Mesenteric fat pad (tissue), 1 donor: ENCODE measurements at places on chromosomes 16 and 17. TPM values are rescaled to one million over a fixed set of nuclear protein-coding genes. Genes with fewer than 3 reads are reported as not detected.

The SULT1A1 gene
- total RNA-seq = 36.2 TPM

- DNase-seq = peak; percentile 86
These were observed 44.5 kb downstream of the LAT start for GRCh38 chr16:29029168-29029994.

- no peak for DNase-seq
These were observed 86.9 kb downstream of the MYH13 start for GRCh38 chr17:10285896-10286295.

The PAQR4 gene
- total RNA-seq = 4.5 TPM

The CMTM2 gene
- total RNA-seq = 1.00 TPM

DNA sequence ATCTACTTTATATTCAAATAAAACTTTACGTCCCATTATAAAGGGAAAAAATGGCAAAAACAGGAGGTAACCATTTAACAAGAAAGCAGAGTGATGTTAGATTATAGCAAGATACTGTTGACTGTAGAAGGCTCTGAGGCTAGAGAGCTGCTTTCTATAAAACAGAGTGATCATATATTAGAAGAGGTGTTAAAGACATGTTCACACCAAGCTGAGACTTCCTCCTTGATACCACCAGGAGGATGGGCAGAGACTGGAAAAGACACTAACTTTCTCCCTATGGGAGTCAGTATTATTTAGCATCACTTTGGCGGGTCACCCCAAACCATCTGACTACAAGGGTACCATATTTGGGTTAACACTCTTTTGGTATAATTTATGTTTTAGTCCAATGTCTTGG is 687 bp upstream of the CIITA start:
- DNase-seq = no peak

- DNase-seq = no peak
These were observed 121.1 kb downstream of the CPPED1 start for GRCh38 chr16:12682432-12683165.

The CNGB1 gene
- not detected for total RNA-seq

- DNase-seq = no peak
These were observed 285.3 kb upstream of the IRX5 start for GRCh38 chr16:54645345-54645744.

DNA sequence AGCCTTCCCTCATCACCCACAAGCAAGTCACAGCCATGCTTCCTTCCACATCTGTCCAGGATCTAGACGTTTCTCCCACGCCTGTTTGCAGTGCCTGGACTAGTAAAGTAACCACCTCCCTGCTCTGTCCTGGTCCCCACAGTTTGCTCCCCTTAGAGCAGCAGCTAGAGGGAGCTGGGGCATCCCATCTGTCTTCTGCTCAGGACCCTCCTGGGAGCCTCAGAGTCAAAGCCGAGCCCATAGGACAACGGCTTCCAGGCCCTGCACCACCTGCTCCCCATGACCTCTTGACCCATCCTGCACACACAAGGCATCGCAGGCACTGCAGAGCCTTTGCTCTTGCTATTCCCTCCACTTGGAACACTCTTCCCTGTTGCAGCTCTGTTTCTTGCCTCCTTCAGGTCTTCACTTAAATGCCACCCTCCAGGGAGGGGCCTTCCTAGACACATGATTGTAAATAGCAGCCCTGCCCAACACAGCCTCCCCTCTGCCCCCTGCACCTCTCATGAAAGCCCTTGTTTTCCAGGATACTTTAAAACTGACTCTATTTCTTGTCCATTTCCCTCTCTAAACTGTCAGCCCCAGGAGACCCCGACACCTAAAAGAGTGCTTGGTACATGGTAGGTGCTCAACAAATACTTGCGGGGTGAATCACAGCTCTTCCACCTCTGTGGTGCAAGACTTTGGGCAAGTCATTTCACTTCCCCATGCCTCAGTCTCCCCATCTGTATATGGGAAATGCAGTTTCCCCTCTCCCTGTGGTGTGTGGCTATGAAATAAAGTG is 3.1 kb downstream of the NATD1 start:
- no peak for DNase-seq

The TPPP3 gene
- total RNA-seq = 4.8 TPM

GRCh38 chr17:81576621-81577277 is 24.6 kb upstream of the FAAP100 start:
- no peak for DNase-seq

- no peak for DNase-seq
These were observed 140.5 kb downstream of the CACNG3 start for GRCh38 chr16:24396350-24397271.

GRCh38 chr16:69814561-69814960 is 52.4 kb downstream of the WWP2 start:
- DNase-seq = no peak

- DNase-seq = no peak
These were observed 9.2 kb downstream of the SLC38A10 start for GRCh38 chr17:81285894-81286293.

The TVP23A gene
- 0.45 TPM for total RNA-seq

DNA sequence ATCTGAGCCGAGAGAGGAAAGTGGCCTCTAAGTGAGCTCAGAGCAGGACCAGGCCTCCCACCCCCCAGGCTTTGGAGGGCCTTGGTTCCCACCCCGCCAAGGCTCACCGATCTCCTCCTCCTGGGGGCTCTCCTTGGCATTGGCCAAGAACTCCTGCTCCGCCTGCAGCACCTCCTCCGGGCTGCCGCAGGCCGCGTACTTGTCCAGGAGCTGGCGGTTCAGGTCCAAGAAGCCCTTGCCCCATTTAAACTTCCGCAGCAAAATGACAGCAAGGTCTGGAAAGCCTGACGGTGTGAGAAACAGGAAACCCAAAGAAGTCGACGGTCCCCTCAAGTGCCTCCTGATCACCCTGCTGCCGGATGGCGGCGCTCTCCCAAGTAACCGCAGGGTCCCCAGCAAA is 1.7 kb downstream of the TSR3 start:
- no peak for DNase-seq

DNA sequence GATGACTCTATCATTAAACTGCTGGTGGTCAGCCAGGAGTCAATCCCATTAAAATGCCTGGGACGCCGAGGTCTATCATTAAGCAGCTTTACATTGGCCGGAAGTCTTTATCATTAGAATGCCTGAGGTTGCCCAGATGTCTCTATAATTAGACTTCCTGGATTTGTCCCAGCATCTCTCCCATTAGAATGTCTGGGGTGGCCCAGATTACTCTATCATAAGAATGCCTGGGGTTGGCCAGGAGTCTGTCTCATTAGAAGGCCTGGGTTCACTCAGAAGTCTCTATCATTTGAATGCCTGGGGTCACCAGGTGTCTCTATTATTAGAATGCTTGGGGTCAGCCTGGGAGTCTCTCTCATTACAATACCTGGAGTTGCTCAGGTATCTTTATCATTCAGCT is 2227.2 kb downstream of the TP53TG3F start:
- no peak for DNase-seq

The ALOX12 gene
- 0.16 TPM for total RNA-seq

DNA sequence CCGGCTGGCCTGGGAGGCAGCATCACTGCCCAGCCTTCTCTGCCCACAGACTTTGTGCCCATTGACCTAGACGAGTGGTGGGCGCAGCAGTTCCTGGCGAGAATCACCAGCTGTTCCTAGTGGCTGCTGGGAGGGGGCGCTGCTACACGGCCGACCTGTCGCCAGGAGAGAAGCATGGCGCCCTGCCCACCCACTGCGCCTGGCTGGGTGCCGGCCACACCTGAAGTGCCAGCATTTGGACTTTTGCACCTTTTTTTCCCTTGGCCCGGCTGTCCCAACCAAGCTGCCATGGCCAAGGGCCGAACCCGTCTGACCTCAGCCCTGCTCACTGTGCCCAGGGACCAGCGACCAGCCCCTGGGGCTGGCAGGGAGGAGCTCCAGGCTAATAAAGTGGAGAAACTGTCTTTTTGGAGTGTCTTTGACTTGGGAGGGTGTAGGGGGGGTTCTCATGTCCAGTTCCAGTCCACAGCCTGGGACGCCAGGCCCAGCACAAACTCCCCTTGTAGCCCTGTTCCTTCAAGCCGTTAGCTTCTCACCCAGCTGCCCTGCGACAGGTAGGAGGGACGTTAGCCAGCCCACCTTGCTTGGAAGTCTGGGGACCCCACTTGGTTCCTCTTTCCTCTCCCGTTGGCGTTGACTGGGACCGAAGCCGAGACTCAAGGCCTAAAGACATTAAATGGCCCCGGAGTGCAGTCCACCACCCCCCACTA is 939 bp upstream of the WDR90 start:
- no peak for DNase-seq

The SLC16A6 gene
- 8.4 TPM for total RNA-seq

GRCh38 chr16:82694239-82694874 is 67.6 kb downstream of the CDH13 start:
- no peak for DNase-seq

DNA sequence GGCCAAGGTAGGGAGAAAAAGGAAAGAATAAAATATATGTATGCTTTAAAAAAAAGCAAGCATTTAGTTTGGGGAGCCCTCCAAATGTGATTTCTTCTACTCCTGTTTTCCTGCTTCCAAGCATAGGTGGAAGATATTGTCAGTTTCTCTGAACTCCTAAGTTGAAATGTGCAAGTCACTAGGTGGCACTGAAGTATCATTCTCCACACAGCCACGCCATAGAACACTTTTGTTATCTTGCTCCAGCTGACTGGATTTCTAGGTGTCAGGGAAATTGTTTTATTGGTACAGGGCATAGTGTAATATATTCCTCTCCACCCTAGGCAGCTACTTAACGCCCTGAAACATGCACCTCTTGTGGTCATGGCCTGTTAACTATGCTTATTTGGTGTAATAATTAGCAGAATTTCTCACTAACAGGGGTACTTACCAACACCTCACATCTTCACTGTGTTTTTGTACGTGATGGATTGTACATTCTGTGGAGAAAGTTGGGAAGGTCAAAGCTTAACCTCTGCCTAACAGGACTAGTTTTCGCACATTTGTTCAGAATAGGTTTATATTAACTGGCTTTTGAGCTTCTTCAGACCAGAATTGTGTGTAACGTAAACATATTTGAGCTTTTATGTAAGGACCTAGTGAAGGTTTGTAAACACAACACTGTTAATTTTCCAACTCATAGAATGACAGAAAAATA is 69.3 kb downstream of the FTO start:
- DNase-seq = no peak
